ENCODE measurements at places on chromosomes 4 and X.

GRCh38 chr4:154559141-154559493 lies 3.7 kb upstream of the FGB start:
- no peak for DNase-seq

DNA sequence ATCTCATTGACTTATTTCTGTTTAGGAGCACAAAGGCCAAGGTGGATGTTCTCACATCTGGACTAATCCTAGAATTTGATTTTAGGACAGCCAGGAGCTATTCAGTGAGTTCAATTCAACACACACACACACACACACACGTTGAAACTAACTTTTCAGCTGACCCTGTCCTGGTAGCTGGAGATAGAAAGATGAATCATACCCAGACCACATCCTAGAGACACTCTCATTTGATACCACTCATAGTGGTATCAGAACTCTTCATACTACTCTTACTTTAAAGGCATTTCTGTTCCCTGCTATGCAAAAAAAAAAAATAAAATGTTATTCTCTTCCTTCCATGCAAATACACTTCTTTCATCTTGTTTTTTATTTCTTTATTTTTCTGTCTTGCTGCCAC lies 36.7 kb downstream of the KLF8 start:
- no peak for DNase-seq

DNA sequence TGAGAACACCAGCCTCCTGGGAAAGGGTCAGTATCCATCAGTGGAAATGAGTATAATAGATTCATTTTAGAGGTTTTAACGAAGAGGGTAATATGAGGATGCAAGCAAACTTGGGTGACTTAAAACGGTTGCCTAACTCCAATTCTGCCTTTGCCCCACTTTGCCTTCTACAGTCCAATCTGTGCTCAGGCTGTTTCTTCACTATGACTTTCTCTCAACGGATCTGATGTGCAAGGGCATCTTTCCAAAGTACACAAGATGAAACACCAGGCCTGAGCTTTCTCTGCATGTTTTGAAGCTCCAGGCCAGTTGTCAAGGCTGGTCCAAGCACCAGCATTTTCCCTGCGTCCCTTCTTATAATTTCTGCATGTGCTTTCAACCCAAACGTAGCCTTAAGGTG lies 68.0 kb upstream of the TMEM164 start:
- peak; percentile 53 for DNase-seq

GRCh38 chr4:108746511-108746910 lies 16.3 kb downstream of the ETNPPL start:
- DNase-seq: no peak

DNA sequence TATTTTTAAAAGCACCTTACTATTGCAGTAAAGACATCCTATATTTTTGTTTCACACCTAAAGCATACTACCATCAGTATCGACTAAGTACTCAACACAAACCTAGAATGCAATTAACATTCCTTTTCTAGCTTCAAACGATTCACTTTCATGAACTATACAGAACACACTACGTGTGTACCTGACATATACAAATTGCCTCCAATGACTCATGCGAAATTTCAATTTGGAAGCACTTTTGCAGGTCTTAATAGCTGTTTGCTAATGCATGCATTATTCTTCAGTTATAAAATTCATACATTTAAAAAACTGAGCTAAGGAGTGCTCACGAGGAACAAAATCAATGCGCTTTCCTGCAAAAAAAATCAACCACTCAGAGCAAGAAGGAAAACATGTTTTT lies 19.7 kb upstream of the GPM6B start:
- DNase-seq: no peak

DNA sequence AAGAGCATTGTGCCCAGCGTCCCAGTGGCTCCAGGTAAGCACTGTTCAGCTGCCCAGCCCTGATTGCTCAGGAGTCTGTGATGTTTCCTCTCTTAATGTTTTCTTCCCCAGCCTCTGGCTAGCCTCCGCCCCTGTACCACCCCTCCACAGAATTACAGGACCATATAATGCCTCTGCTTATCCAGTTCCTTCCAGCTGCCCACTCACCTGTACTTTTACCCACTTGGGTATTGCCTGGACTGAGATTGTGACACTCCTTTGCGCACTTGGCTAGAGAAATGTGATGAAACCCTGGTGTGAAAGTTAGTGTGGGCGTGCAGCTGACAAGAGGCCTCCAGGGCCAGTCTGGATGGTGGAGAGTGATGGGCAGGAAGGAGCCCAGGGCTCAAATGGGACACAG lies at the start of gene AWAT2:
AWAT2 (minus strand) TSS at position 14 of the 400 bp plus-strand sequence; CDS start at position 8, 6 bp downstream.
- DNase-seq: no peak

- peak; percentile 45 for DNase-seq
Observed at GRCh38 chr4:141074098-141074878, 59.0 kb downstream of the RNF150 start.

GRCh38 chr4:4200624-4201023 lies 26.1 kb downstream of the OTOP1 start:
- peak; percentile 25 for DNase-seq

DNA sequence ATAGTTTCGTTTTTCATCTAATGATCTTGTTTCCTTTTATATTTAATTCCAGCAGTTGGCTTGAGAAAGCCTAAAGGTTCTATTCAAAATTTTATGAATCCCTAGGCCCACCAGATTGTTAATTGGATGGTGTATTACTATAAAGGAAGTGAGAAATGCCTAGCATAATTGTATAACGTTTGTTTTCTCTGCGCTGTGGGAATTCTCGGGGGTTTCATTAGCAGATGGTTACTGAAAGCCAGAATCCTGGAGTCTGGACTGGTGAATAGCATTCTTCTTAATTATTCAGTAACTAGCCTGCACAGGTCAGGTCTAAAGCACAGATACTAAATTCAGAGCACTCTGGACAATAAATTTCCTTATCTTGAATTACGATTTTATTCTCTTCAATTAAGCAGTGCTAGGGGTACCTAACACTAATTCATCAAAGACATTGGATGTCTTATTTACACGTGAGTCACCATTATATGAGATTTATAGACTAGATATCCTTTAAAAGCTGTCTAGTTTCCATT lies 459.4 kb downstream of the DTHD1 start:
- no peak for DNase-seq

- no peak for DNase-seq
Observed at GRCh38 chr4:7929118-7929951, 10.3 kb downstream of the AFAP1 start.

Measured in iris pigment epithelial cell (primary cell).